ENCODE measurements at places on chromosomes 13 and 19.

- no peak for DNase-seq
Observed at GRCh38 chr13:110716247-110716515, 2.7 kb downstream of the ING1 start.

DNA sequence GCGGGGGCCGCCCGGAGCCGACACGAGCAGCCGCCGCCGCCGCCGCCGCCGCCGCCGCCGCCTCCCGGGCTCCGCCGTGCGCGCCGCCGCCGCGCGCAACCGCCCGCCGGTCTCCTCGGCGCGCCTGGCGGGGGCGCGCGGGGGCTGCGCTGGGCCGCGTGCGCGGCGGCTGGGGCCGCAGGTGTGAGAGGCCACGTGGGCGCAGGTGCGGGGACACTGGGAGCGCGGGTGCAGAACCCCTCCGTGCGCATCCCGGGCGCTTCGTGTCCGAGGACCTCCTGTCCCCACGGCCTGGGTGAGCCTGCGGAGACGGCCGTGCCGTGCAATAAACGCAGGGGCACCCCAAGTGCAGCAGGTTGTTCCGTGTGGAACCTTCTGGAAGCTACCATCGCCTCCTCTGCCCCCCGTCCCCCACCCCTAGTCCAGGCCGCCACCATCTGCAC lies at the start of gene LINGO3:
LINGO3 (minus strand) TSS at position 41 of the 443 bp plus-strand sequence. CDS start 16,378 bp downstream, outside the sequence.
- no peak for DNase-seq

- DNase-seq: no peak
Observed at GRCh38 chr13:45851956-45852355, 403 bp upstream of the SIAH3 start.

- peak; percentile 39 for DNase-seq
Observed at GRCh38 chr13:107678075-107678689, 537.2 kb downstream of the LIG4 start.

DNA sequence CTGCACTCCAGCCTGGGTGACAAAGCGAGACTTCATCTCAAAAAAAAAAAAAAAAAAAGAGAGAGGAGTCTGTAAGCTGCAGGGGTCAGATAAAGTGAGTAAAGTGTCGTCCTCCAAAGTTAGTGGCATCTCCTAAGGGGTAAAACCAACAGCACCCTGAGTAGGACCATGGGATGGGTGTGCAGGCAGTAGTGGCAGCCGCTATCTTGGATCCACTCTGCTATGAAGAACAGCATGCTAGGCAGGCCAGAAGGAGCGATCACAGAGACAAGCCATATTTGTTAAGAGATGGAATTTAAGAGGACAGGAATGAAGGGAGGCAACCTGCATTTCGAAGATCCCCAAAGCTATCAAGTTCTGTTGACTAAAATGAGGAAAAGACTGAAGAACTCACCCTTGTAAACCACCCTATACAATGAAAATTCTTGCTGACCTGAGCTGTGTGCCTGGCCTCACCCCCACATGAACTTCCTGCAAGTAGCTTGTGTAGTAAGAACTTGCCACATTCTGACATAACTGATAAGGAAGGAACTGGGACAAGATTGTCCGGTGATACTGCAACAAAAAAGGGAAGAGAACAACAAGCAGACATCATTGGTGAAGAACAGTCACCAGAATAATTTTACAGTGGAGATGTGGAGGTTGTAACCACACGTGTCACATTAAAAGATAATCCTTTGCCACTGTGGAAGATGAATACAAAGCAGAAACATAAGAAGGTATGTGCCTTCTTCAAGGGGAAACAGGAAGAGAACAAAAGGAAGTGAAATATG lies 16.2 kb downstream of the DPY19L3 start:
- no peak for DNase-seq

GRCh38 chr13:66508153-66508909 lies 721.8 kb downstream of the PCDH9 start:
- no peak for DNase-seq

DNA sequence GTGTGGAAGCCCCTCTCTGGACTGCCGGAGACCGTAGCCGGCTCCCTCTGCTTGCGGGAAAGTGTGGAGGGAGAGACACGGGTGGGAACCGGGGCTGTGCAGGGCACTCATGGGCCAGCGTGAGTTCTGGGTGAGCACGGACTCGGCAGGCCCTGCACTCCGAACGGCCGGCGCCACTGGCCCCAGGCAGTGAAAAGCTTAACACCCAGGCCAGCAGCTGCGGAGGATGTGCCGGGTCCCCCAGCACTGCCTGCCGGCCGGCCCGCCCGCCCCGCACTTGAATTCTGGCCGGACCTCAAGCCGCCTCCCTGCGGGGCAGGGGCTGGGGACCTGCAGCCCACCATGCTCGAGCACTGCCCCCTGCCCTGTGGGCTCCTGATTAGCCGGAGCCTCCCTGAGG lies 147.0 kb downstream of the FGF9 start:
- no peak for DNase-seq

DNA sequence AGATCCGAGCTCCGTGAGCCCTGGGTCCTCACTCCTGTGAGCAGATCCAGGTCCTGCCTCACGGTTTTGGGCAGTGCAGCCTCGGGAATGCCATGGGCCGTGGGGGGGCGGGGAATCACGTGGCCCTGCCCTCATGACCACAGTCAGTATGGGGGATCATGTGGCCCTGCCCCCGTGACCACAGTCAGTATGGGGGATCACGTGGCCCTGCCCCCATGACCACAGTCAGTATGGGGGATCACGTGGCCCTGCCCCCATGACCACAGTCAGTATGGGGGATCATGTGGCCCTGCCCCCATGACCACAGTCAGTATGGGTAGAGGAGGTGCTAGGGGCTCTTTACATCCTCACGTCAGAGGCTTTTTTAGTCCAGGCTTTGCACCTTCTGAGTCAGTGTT lies 64.3 kb upstream of the F7 start:
- DNase-seq: no peak

DNA sequence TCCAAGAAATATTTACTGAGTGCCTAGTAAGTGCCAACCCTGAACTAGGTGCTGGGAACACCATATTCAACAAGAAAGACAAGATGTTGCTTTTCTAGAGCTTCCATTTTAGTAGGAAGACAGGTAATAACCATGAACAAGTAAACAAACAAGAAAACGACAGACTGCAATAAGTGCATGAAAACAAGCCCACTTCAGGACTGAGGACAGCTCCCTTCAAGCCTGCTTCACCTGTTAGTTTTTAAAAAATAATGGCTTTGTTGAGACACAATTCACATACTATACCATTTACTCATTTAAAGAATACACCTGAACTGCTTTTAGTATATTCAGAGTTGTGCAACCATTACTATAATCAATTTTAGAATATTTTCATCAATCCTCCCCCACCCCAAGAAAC lies 30.4 kb downstream of the CYP4F22 start:
- no peak for DNase-seq

- no peak for DNase-seq
Observed at GRCh38 chr19:48873476-48874302, 1.5 kb downstream of the PPP1R15A start.
